Fibroblast of the aortic adventitia (primary cell): ENCODE measurements at places on chromosomes 5 and 9.

- peak; percentile 49 for DNase-seq
Observed at GRCh38 chr9:123131258-123131657, 97.8 kb downstream of the GPR21 start.

GRCh38 chr9:78030553-78031443 lies 813 bp downstream of the GNAQ start:
- peak; percentile 25 for DNase-seq

GRCh38 chr5:143153332-143154119 lies 250.0 kb downstream of the NR3C1 start:
- peak; percentile 99 for DNase-seq

DNA sequence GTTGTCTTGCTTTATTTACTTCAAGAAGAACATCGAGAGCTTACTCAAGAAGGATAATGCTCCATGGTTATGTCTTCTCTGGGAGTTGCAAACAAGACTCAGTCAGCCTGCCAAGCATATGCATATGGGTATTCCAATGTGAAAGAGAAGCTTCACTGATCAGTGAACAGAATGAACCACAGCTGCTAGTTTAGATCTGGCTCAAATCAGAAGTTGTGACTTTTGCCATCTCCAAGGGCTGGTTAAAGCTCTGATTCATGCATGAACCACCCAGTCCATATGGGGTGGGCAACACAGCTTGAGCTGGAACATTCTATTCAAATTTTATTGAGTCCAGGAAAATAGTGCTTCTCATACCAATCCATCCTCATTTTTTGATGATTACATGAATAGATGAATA lies 50.0 kb downstream of the ATPSCKMT start:
- DNase-seq: no peak

GRCh38 chr5:5494489-5495402 lies 72.3 kb downstream of the ICE1 start:
- DNase-seq: peak; percentile 46

DNA sequence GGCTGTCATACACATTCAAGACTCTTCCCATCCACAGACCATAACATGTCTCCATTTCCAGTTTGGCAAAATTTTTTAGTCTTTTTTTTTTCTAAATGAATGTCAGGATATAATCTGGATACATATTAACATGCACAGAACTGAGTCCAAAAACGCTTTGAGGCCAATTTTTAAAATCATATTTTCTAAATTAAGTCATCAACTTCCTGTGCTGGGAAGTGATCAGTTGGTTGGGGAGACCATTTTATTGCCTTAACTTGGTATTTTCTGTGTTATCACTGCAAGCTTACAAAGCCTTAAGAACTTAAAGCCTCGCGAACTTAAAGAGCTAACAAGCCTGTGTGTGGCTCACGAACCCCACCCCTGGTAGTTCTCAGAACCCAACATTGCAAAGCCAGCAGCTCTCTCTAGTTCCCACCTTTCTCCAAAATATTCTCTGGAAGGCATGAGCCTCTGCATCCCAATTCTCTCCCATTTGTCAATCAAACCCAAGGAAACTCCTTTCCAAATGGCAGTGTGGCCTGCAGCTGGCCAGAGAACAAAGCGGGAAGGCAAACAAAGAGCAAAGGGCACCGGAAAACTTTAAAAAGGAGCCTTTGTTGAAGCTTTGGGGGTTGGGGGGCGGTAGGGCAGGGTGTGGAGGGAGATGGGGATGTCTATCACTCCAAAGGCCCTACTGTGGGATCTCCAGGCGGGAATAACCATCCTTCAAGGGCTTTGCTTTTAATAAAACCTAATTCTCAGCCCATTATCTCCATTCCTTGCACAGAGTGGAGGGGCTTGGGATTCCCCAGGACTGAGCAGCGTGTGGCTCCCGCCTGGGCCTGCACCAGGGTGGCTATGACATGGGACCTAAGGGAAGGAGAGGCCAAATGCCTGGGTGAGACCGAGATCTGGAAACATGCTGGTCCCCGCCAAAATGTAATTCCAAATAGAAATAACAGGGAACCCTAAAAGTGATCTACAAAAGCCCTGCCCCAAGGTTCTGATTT lies 65.0 kb downstream of the ROR2 start:
- peak; percentile 87 for DNase-seq

GRCh38 chr5:191036-191948 lies at the start of gene LRRC14B:
Gene LRRC14B, plus strand, starts transcription at chr5:191495. Its CDS starts 44 bp downstream, at chr5:191539.
- no peak for DNase-seq

- DNase-seq: no peak
Observed at GRCh38 chr5:168356592-168356991, 65.1 kb downstream of the WWC1 start.
